ENCODE measurements at places on chromosomes 4 and X.

DNA sequence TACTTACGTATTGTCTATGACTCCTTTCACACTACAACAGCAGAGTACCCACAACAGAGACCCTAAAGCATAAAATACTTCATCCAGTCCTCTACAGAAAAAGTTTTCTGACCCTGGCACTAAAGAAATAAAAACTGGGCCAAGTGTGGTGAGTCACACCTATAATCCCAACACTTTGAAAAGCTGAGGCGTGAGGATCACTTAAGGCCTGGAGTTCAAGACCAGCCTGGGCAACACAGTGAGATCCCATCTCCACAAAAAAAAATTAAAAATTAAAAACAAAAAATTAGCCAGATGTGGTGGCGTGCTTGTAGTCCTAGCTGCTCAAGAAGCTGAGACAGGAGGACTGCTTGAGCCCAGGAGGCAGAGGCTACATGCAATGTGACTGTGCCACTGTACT is 66.9 kb downstream of the WDFY3 start:
- H3K4me1 ChIP-seq = no peaks in the 10 kb centered on the region
- H3K27ac ChIP-seq = no peak overlapping the region
- no peaks in the 10 kb centered on the region for H3K27me3 ChIP-seq
- no peaks in the 10 kb centered on the region for H3K36me3 ChIP-seq
- H3K4me3 ChIP-seq = no peak overlapping the region

- H3K4me3 ChIP-seq = no peak overlapping the region
- DNase-seq = no peak
- no peaks in the 10 kb centered on the region for H3K4me1 ChIP-seq
- no peaks in the 10 kb centered on the region for H3K36me3 ChIP-seq
These were observed 281.0 kb downstream of the RAB28 start for GRCh38 chr4:13203101-13203500.

GRCh38 chrX:123186801-123187200 is 2.7 kb downstream of the GRIA3 start:
- no peaks in the 10 kb centered on the region for H3K27me3 ChIP-seq
- no peak overlapping the region for H3K27ac ChIP-seq
- H3K4me1 ChIP-seq = no peaks in the 10 kb centered on the region

DNA sequence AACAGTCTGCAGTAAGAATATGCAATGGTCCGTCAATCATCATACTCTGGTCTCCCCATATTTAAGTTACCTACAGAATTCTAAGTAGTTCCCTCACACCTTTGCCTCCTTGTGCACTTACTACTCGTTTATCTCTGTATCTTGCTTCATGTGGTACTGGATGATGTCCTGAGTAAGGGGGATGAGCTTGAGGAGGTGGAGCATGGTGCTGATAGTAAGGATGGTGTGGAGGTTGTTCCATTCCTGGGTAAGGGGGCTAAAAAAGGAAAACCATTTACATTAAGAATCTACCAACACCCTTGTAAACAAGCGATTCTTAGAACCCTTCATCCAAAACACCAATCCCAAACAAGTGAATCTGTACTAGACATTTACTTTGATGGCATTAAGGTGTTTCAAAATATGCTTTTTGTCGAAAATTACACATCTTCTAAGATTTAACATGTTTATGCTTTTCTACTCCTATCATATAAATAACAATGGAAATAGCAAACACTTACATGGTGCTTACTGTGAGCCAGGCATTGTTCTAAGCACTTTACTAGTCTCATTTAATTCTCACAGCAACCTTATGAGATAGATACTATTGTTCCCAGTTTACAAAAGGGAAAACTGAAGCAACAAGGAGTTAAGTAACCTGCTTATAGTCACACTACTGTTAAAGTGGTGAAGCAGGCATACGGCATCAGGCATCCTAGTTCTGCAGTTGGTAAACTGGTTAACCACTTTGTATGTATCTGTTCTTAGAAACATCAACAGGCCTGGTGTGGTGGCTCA is 33.5 kb downstream of the YTHDC1 start:
- DNase-seq = no peak
- H3K27me3 ChIP-seq = no peaks in the 10 kb centered on the region
- peaks cover under 1% of the 10 kb centered on the region for H3K36me3 ChIP-seq

DNA sequence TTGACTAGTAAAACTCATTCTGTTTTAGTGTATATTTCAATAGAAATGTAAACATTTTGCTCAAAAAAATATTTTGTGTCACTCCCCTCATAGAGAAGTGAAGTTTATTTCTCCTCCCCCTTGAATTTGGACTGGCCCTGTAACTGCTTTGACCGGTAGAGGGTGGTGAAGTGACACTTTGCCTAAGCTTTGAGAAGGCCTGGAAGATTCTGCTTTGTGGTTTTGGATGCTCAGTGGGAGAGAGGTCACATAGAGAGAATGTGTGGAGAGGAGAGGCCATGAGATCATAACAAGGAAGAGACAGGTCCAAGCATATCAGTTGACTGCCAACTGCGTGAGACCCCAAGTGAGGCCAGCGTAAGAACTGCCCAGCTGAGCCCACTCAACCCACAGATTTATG is 19.1 kb upstream of the ARX start:
- DNase-seq = no peak
- H3K36me3 ChIP-seq = no peaks in the 10 kb centered on the region
- no peak overlapping the region for H3K4me3 ChIP-seq
- H3K4me1 ChIP-seq = no peaks in the 10 kb centered on the region
- no peaks in the 10 kb centered on the region for H3K27me3 ChIP-seq

DNA sequence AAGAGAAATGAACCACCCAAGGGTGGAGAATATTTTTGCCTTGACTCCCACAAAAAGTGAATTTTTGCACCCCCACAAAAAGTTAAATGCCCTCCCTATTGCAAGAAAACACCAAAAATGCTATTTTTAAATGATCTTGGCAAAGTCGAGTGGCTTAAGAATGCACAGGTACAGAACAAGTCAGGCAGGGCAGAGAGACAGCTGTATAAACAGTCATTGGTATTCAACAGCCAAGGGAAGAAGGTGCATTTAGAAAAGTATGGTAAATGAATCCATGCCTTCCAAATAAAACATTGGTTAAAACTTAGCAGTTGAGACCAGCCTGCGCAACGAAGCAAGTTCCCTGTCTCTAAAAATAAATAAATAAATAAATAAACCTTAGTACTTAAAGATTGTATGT is 169.3 kb downstream of the CHIC2 start:
- no peaks in the 10 kb centered on the region for H3K4me1 ChIP-seq
- no peaks in the 10 kb centered on the region for H3K27me3 ChIP-seq
- H3K4me3 ChIP-seq = no peak overlapping the region

- H3K27me3 ChIP-seq = no peaks in the 10 kb centered on the region
- H3K4me1 ChIP-seq = no peaks in the 10 kb centered on the region
- no peaks in the 10 kb centered on the region for H3K36me3 ChIP-seq
- peak overlapping the region; percentile 71 for H3K4me3 ChIP-seq
- peak overlapping the region; percentile 83 for H3K27ac ChIP-seq
- peak; percentile 67 for DNase-seq
These were observed 208.8 kb downstream of the OR13H1 start for GRCh38 chrX:131752493-131753198.

DNA sequence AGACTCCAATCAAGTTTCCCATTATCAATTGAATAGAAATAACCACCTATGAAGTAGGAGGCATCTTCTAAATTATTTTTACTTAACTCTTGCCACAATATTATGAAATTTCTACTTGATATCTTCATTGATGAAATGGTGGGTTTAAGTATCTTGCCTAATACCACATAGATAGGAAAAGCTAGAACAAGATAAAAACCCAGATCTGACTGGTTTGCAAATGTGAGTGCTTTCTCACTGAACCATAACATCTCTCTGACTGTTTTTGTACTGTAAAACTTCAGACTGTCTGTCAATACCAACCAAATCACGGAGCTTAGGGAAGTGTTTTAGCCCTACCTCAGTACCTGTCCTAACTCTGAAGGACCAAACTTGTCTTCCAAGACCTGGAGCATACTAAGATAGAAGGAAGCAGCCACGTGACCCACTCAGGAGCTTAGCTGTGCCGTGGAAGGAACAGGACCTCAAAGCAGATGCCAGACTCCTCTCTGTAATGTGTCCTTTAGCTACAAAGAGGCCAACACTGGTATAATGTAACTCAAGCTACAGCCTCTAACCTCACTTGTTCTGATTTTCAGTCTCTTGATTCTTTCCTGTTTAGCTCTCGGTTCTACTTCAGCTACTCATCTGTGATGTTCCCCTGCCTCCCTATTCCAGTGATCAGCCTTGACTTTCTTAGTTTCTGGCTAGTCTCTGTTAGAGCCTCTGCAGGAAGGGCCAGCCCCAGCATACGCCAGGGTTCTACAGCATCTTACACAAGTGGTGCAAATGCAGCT is 84.4 kb downstream of the LRP2BP start:
- no peaks in the 10 kb centered on the region for H3K4me1 ChIP-seq
- H3K27me3 ChIP-seq = no peaks in the 10 kb centered on the region
- no peak overlapping the region for H3K4me3 ChIP-seq
- no peak overlapping the region for H3K27ac ChIP-seq

DNA sequence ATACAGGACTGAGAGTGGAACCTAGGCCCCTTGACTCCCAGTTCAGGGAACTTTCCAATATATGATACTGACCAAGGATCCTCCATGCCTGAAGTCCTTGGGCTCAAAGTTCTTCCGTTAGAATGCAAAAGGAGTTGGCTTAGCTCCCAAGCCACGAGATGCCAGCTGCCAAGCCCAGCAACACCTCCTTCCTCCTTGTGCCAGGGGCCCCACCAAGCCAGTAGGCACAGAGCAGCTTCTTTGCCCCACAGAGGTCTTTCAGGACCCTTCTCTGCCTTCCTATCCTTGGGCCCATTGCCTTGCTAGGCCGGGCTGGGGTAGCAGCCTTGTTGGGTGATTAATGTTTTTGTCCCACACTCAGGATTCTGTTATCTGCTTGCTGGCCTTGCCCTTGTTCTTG is 105.6 kb downstream of the EFNB1 start:
- no peak overlapping the region for H3K27ac ChIP-seq
- H3K27me3 ChIP-seq = no peaks in the 10 kb centered on the region
- no peaks in the 10 kb centered on the region for H3K36me3 ChIP-seq

- H3K36me3 ChIP-seq = no peaks in the 10 kb centered on the region
- no peaks in the 10 kb centered on the region for H3K27me3 ChIP-seq
- no peak for DNase-seq
These were observed 508.8 kb downstream of the C4orf33 start for GRCh38 chr4:129604632-129605255.

DNA sequence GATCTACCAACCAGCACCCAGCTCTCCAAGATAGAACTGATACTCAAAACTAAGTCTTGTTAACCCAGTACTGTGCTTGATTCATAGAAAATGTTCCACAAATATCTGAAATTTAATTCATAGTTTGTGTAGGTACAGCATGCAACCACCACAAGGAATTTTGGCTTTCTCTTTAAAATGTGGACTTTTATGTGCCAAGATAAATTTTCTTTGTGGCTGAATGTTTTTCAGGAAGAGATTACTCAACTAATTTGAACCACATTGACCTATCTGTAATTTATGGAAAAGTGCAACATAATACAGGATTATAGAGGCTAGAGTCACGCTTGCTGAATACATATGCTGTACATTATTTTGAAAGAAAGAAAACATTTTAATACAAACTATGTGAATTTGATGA is 730.8 kb downstream of the IL1RAPL1 start:
- H3K36me3 ChIP-seq = no peaks in the 10 kb centered on the region
- DNase-seq = no peak
- no peak overlapping the region for H3K4me3 ChIP-seq
- no peaks in the 10 kb centered on the region for H3K27me3 ChIP-seq

GRCh38 chrX:64885850-64886249 is 90.4 kb downstream of the ZC4H2 start:
- H3K36me3 ChIP-seq = no peaks in the 10 kb centered on the region
- H3K27me3 ChIP-seq = no peaks in the 10 kb centered on the region
- no peak overlapping the region for H3K4me3 ChIP-seq
- H3K4me1 ChIP-seq = no peaks in the 10 kb centered on the region
- no peak overlapping the region for H3K27ac ChIP-seq

- no peak for DNase-seq
- no peak overlapping the region for H3K4me3 ChIP-seq
- H3K4me1 ChIP-seq = no peaks in the 10 kb centered on the region
- no peaks in the 10 kb centered on the region for H3K27me3 ChIP-seq
- peaks cover 6% of the 10 kb centered on the region for H3K36me3 ChIP-seq
These were observed 3.9 kb downstream of the RBM10 start for GRCh38 chrX:47148946-47149345.

- H3K4me1 ChIP-seq = no peaks in the 10 kb centered on the region
- no peak overlapping the region for H3K27ac ChIP-seq
- H3K4me3 ChIP-seq = no peak overlapping the region
- no peaks in the 10 kb centered on the region for H3K36me3 ChIP-seq
- no peak for DNase-seq
- H3K27me3 ChIP-seq = no peaks in the 10 kb centered on the region
These were observed 1.4 kb upstream of the UGT2B4 start for GRCh38 chr4:69497076-69497475.

- no peaks in the 10 kb centered on the region for H3K4me1 ChIP-seq
- H3K36me3 ChIP-seq = no peaks in the 10 kb centered on the region
- no peak for DNase-seq
- H3K27me3 ChIP-seq = no peaks in the 10 kb centered on the region
These were observed 81.4 kb downstream of the DDIT4L start for GRCh38 chr4:100108869-100109268.

DNA sequence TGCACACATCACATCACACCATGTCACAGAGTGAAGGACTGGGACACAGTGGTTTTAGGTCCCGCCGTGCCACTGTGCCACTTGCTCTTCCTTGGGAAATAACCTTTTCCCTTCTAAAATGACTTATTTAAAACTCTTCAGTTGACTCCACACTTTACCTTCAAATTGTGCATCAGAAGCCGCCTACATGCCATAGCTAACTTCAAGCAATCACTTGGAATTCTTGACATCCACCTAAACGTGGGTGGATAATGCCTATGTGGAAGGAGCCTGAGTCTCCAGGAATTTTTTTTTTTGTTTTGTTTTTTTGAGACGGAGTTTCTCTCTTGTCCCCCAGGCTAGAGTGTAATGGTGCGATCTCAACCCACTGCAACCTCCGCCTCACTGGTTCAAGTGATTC is 777.4 kb upstream of the TENM3 start:
- H3K4me3 ChIP-seq = no peak overlapping the region
- H3K36me3 ChIP-seq = no peaks in the 10 kb centered on the region
- no peak for DNase-seq
- no peaks in the 10 kb centered on the region for H3K4me1 ChIP-seq

- H3K27me3 ChIP-seq = no peaks in the 10 kb centered on the region
- H3K36me3 ChIP-seq = no peaks in the 10 kb centered on the region
- H3K4me3 ChIP-seq = no peak overlapping the region
- no peak overlapping the region for H3K27ac ChIP-seq
- no peak for DNase-seq
These were observed 21.7 kb downstream of the RAB40AL start for GRCh38 chrX:102958794-102959193.

GRCh38 chr4:8198206-8198905 is 734 bp upstream of the SH3TC1 start:
- no peaks in the 10 kb centered on the region for H3K27me3 ChIP-seq
- peaks cover 5% of the 10 kb centered on the region for H3K4me1 ChIP-seq

- no peak for DNase-seq
- no peaks in the 10 kb centered on the region for H3K36me3 ChIP-seq
- no peaks in the 10 kb centered on the region for H3K4me1 ChIP-seq
These were observed 32.7 kb upstream of the WFS1 start for GRCh38 chr4:6236816-6237390.

- H3K27ac ChIP-seq = no peak overlapping the region
- no peaks in the 10 kb centered on the region for H3K4me1 ChIP-seq
- no peak overlapping the region for H3K4me3 ChIP-seq
- peaks cover 2% of the 10 kb centered on the region for H3K27me3 ChIP-seq
- no peak for DNase-seq
These were observed 72.2 kb upstream of the KLF3 start for GRCh38 chr4:38591617-38592337.

- H3K27me3 ChIP-seq = no peaks in the 10 kb centered on the region
- H3K27ac ChIP-seq = no peak within 1 kb of the TSS
- no peaks in the 10 kb centered on the region for H3K4me1 ChIP-seq
These were observed at the start of gene GABRG1 for GRCh38 chr4:46123913-46124755. Gene GABRG1 (minus strand): TSS chr4:46124054. CDS start chr4:46123913, 141 bp downstream.

GRCh38 chrX:109830157-109830703 is 97.2 kb upstream of the ACSL4 start:
- no peak overlapping the region for H3K4me3 ChIP-seq
- peaks cover 9% of the 10 kb centered on the region for H3K27me3 ChIP-seq

All from psoas muscle (tissue), 8 donors.